Effector memory CD4-positive, alpha-beta T cell (primary cell): ENCODE measurements at places on chromosomes 4 and X.

DNA sequence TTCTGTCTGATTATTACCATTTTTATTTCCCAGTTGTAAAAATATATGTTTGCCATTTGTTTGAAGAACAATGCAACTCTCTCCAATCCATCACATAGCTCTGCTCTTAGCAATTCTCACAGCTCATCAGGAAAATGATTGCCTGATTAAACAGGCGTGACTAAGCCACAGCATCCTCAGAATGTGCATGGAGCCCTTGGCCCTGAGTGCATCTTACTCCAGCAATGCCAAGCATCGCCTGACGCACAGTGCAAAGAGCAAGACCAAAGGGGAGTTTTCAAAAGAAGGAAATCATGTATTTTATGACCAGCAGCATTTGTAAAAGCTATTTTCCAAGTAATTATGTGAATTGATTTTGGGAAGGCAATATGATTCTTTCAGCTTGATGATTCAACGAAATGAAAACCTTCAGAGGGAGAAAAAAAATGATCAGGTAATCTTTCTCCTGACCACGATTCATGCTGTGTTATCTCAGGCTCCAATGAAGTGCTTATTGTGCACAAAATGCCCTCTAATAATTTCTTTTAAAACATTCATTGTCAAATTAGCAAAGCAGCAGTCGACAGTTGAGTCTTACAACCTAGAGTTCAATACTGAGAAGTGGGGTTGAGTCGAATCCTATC, 138.0 kb upstream of the FAM9B start:
- no peak overlapping the region for H3K4me3 ChIP-seq
- no peak overlapping the region for H3K27ac ChIP-seq
- H3K27me3 ChIP-seq: no peaks in the 10 kb centered on the region
- H3K36me3 ChIP-seq: no peaks in the 10 kb centered on the region

DNA sequence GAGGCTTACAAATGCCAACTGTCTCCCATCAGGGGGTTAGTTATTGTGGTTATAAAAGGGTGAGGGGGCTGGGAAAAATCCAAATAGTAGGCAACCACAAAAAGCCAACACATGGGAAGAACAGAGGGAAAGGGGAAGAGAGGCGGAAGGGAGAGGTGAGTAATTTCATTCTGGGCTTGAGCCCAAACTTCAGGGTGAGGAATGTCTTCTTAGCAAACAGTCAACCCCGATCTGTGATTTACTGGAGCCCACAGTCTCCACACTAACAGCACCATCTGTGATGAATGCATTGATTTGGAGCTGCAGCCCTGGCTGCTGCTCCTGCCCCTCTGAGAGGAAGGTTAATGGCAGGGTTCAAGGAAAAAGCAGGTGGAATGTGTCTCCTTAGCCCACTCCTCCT, 162.2 kb upstream of the GPR101 start:
- no peaks in the 10 kb centered on the region for H3K27me3 ChIP-seq
- H3K4me1 ChIP-seq: no peaks in the 10 kb centered on the region
- H3K27ac ChIP-seq: no peak overlapping the region
- no peaks in the 10 kb centered on the region for H3K36me3 ChIP-seq

DNA sequence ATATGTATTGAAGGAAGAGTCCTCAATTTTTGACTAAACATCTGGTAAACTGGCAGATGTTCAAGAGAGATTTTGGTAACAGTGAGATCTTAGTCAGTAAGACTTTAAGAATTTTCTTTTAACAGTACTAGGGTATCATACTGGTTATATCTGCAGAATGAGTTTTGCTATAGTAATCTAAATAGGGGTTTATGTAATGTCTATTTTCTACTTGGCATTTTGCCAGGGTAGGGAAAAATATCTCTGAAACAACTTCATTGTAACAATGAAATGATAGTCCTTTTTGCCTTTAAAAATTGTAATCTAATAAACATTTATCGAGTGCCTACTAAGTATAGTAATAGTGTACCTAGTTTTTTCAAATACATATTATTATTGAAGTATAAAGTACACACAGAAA, 32.1 kb downstream of the XK start:
- no peak overlapping the region for H3K27ac ChIP-seq
- no peak for DNase-seq
- no peaks in the 10 kb centered on the region for H3K4me1 ChIP-seq
- no peaks in the 10 kb centered on the region for H3K27me3 ChIP-seq

GRCh38 chrX:112735147-112735546, 55.4 kb upstream of the LHFPL1 start:
- no peak overlapping the region for H3K4me3 ChIP-seq
- no peaks in the 10 kb centered on the region for H3K4me1 ChIP-seq
- no peak overlapping the region for H3K27ac ChIP-seq
- H3K27me3 ChIP-seq: no peaks in the 10 kb centered on the region

- H3K36me3 ChIP-seq: no peaks in the 10 kb centered on the region
- H3K4me3 ChIP-seq: no peak overlapping the region
- no peak for DNase-seq
- no peaks in the 10 kb centered on the region for H3K4me1 ChIP-seq
- no peak overlapping the region for H3K27ac ChIP-seq
- no peaks in the 10 kb centered on the region for H3K27me3 ChIP-seq
Measured at GRCh38 chr4:173005912-173006633, 162.5 kb upstream of the GALNT7 start.

- H3K27ac ChIP-seq: peak overlapping the region; percentile 61
- peaks cover 12% of the 10 kb centered on the region for H3K4me1 ChIP-seq
- H3K4me3 ChIP-seq: peak overlapping the region; percentile 59
- no peaks in the 10 kb centered on the region for H3K36me3 ChIP-seq
Measured at GRCh38 chr4:142402900-142403299, 443.2 kb downstream of the INPP4B start.

- DNase-seq: no peak
- H3K36me3 ChIP-seq: no peaks in the 10 kb centered on the region
- no peak overlapping the region for H3K4me3 ChIP-seq
- no peak overlapping the region for H3K27ac ChIP-seq
- H3K27me3 ChIP-seq: peaks cover 4% of the 10 kb centered on the region
Measured at GRCh38 chr4:20554134-20554533, 146.1 kb upstream of the PACRGL start.

DNA sequence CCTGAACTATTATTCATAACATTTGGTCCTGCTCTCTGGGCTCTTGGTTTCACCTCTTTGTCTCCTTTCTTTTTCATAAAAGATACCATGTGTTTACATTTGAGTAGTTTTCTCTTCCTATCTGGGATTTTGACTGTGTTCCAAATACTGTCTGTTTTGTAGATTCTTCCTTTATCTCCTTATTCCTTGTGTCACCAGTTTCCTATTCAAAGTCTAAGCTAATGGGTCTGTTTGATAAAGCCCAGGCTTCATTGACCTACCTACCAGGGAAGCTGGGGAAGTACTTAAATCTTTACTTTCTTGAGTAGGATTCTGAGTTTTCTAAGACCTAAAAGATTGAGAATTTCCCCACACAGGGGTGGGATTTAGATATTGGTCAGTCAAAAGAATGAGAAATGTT, 409.5 kb downstream of the RAPGEF2 start:
- H3K4me3 ChIP-seq: no peak overlapping the region
- no peak for DNase-seq
- H3K27ac ChIP-seq: no peak overlapping the region
- no peaks in the 10 kb centered on the region for H3K36me3 ChIP-seq
- no peaks in the 10 kb centered on the region for H3K4me1 ChIP-seq

- no peaks in the 10 kb centered on the region for H3K27me3 ChIP-seq
- H3K27ac ChIP-seq: no peak overlapping the region
- H3K36me3 ChIP-seq: no peaks in the 10 kb centered on the region
- DNase-seq: no peak
- no peaks in the 10 kb centered on the region for H3K4me1 ChIP-seq
Measured at GRCh38 chrX:43615660-43616059, 40.4 kb upstream of the MAOA start.

DNA sequence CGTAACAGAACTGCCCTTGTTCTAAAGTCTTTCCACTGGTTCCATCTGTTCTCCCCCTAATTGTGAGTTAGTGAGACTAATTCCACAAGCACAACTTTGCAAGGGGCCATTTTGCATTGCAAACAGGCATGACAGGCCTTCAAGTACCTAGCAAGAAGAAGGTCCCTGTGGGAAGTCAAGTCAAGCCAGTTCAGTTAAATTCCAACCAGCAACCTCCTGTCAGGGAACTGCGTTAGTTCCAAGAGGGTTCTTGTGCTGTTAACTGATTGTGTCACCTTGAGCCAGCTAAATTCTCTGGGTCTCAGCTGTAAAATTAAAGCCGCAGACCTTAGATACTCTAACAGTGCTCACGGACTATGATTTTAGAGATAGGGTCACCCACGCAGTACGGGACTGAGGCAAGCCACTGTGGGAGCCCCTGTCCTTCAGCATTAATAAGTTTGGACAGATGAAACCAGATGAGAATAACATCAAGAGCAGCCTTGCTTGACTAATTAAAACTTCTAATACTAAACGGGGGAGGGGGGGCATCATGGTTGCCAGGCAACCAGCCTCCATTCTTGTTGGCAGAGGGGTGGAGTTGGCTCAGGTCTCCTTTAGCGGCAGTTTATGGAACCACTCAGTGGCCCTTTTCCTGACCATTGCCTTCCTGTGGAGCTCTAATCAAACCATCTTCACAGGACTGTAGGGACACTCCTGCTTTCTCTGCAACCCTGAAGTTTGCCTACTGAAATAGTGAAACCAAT, 24.1 kb upstream of the TMEM150C start:
- H3K27me3 ChIP-seq: no peaks in the 10 kb centered on the region
- H3K4me3 ChIP-seq: no peak overlapping the region
- H3K4me1 ChIP-seq: no peaks in the 10 kb centered on the region
- H3K36me3 ChIP-seq: no peaks in the 10 kb centered on the region
- H3K27ac ChIP-seq: no peak overlapping the region
- DNase-seq: no peak

DNA sequence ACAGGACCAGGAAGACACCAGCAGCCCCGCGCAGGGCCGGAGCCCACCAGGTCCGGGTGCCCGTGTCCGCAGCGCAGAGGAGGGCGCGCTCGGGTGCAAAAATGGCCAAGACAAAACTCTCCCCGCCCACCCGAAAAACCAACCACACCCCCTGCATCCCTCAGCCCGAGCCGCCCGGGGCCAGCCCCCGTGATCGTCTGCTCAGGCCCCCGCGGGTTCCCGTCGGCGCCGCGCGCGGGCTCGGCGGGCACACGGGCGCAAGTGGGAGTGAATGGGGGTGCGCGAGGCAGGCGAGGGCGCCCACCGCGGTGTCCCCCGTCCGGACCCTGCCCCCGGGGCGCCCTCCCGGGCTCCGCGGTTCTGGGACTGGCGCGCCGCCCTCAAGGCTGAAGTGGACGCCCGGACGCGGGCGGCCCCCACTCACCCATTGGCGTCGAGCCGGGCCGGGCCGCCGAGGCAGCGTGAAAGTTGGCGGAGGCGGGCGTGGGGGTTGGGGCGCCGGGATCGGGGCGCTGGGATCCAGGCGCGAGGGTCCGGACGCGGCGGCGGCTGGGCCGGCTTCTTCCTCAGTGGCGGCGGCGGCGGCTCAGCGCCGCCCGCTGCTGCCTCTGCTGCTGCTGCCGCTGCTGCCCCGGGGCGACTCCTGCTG, 393 bp downstream of the SH3KBP1 start:
- DNase-seq: peak; percentile 6
- no peaks in the 10 kb centered on the region for H3K4me1 ChIP-seq
- H3K27ac ChIP-seq: peak overlapping the region; percentile 53
- peak overlapping the region; percentile 55 for H3K4me3 ChIP-seq
- H3K27me3 ChIP-seq: no peaks in the 10 kb centered on the region
- no peaks in the 10 kb centered on the region for H3K36me3 ChIP-seq

- no peak overlapping the region for H3K27ac ChIP-seq
- no peaks in the 10 kb centered on the region for H3K27me3 ChIP-seq
- no peak overlapping the region for H3K4me3 ChIP-seq
- H3K4me1 ChIP-seq: no peaks in the 10 kb centered on the region
- no peak for DNase-seq
Measured at GRCh38 chr4:76233529-76233928, 18.0 kb upstream of the FAM47E start.

- DNase-seq: no peak
- H3K4me1 ChIP-seq: no peaks in the 10 kb centered on the region
- H3K36me3 ChIP-seq: no peaks in the 10 kb centered on the region
Measured at GRCh38 chr4:41061482-41062185, 152.7 kb downstream of the APBB2 start.

DNA sequence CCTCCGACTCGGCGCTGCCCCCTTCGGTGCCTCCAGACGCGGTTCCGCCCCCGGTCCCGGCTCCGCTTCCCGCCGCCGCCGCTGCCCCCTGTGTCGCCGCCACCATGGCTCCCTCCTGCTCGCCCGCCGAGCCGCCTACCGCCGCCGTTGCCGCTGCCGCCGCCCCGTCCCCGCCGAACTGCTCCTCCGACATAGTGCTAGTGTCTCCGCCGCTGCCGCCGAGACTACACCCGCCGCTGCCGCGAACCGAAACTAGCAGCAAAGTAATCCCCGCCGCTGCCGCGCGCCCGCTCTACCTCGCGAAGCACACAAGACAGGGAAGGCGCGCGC, 340 bp downstream of the HNRNPD start:
- H3K27me3 ChIP-seq: no peaks in the 10 kb centered on the region
- DNase-seq: no peak
- H3K4me3 ChIP-seq: peak overlapping the region; percentile 99
- peak overlapping the region; percentile 99 for H3K27ac ChIP-seq
- peaks cover 27% of the 10 kb centered on the region for H3K4me1 ChIP-seq

DNA sequence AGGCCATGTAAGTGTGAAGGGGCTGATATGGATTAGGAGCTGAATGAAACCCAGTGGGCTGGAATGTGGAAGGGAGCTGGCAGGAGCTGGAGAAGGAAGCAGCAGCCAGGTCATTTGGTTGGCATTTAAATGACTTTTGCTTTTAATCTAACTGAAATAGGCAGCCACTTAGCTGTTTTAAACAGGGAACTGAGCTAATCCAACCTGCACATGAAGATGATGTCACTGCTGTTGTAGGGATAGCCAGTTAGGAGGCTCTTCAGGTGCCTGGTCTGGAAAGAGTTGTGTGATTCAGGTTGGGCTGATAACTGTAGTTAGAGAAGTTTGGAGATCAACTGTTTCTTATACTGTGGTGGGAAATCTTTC, 122.4 kb downstream of the PALLD start:
- no peak overlapping the region for H3K4me3 ChIP-seq
- no peaks in the 10 kb centered on the region for H3K4me1 ChIP-seq
- no peaks in the 10 kb centered on the region for H3K36me3 ChIP-seq
- no peaks in the 10 kb centered on the region for H3K27me3 ChIP-seq
- no peak overlapping the region for H3K27ac ChIP-seq
- no peak for DNase-seq

GRCh38 chrX:124216396-124217115, 115.9 kb upstream of the TEX13D start:
- no peaks in the 10 kb centered on the region for H3K36me3 ChIP-seq
- no peak for DNase-seq
- no peaks in the 10 kb centered on the region for H3K27me3 ChIP-seq

DNA sequence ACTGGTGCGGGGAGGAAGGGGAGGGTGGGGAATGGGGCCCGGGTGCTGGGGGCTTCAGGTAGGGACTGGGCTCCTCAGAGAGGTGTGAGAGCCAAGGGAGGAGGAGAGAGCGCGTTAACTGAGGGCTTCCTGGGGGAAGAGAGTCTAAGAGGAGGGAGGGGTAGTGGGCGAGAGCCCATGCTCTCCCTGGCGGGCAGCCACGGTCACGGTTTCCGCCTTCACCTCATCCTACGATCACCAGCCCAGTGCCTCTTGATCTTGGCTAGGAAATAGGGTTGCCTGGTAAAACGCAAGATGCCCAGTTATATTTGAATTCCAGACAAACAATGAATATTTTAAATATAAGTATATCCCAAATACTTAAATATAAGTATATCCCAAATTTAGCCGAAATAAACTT, 60.8 kb upstream of the GRPEL1 start:
- H3K4me3 ChIP-seq: no peak overlapping the region
- H3K4me1 ChIP-seq: no peaks in the 10 kb centered on the region
- no peaks in the 10 kb centered on the region for H3K27me3 ChIP-seq
- H3K36me3 ChIP-seq: no peaks in the 10 kb centered on the region

- H3K27me3 ChIP-seq: no peaks in the 10 kb centered on the region
- H3K36me3 ChIP-seq: no peaks in the 10 kb centered on the region
- no peak overlapping the region for H3K27ac ChIP-seq
- H3K4me1 ChIP-seq: no peaks in the 10 kb centered on the region
Measured at GRCh38 chr4:3641501-3641900, 109.3 kb upstream of the LRPAP1 start.
